ENCODE measurements at places on chromosomes 16 and 17.

DNA sequence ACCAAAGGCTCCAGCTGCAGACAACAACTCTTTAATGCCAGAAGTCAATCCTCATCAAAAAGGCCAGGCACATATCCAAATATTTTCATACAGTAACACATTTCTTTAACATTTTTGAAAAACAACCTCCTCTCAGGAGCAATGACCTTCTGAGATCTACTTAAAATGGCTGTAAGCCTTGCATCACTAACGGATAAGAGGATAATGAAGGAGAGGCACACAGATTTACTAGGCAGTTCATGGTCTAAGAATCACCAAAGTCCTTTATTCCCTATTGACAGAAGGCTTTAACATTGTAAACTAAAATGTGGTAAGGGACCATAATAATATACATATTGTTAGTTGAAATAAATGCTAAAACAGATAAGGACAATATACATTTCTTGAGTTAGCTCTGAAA lies 114.7 kb downstream of the USP32 start:
- DNase-seq: no peak

DNA sequence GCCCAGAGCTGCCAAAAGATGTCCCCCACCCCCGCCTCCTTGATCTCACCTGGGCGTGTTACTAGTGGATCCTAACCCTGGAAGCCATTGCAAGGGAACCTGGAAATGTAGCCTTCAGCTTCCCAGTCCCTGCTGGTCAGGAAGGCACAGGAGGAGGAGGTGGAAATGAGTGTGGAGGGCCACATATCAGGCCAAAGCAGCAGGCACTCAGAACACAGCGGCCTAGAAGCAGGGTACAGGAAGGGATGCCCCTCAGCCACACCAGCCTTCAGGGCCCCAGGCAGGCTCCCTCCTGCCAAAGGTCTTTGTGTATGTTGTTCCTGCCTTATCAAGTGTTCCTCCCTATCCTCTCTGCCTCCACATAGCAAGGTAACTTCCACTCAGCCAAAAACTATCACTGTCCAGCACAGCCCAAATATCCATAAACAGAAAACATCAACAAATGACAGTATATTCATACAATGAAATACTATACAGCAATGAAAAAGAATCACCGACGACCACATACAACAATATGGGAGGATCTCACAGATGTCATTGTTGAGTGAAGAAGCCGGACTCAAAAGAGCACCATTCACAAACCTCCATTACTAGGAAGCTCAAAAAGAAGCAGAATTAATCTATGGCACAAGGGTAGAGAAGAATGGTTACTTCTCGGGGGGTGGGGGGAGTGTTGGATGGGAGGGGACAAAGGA lies 28.2 kb upstream of the TNFRSF13B start:
- no peak for DNase-seq

GRCh38 chr16:8867932-8868415 lies 832 bp downstream of the CARHSP1 start:
- no peak for DNase-seq

DNA sequence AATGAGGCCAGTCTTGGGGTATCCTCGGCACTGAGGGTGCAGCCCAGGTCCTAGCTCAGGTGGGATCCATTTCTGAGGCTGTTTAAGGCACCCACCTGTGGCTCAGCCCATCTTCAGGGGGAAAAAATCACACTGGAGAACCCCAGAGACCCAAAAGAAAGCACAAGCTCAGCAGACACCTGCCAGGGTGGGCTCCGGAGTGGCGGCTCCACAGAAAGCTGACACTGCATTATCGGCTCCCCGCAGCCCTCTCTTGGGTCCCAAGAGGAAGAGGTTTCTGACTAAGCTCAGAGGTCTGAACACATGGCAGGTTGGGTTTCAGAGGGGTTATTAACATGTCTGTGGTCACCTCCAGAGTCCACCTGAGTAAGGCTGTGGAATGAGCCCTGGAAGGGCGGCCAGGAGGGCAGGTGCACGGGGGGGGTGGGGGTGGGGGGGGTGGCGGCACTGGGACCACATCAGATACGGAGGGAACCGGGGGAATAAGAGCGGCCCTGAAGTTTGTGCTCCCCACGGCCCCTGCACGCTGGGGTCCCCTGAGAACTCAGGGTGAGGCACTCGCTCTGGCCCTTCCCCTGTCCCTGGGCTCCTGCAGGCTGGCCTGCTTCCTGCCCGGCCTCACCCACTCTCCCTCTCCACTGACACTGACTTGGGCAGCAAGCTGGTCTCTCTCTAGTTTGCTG lies 79.5 kb downstream of the TIMM22 start:
- no peak for DNase-seq
